ENCODE measurements at places on chromosomes 7 and 10.

DNA sequence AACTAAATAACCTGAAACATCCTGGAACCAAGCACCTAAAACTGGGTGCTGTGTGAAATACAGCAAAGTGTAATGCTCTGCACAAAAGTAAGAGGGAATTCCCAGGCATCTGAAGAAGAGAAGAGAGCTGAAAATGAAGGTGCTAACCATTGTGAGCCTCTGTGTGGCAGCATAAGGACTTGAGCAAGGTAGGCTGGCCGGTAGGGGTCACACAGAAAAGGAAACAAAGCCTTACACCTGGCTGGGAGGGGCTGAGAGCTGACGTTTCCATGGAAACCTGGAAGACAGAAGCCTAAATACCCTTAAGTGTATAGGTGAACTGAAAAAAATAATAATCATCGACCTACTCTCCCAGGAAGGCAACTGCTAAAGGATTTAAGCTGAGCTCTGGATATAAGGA lies 48.6 kb downstream of the CUL1 start:
- no peak for DNase-seq

- DNase-seq, result no peak
These were observed 383.4 kb upstream of the ADARB2 start for GRCh38 chr10:2120746-2121145.

GRCh38 chr10:32893434-32893833 lies 64.6 kb downstream of the ITGB1 start:
- DNase-seq, result no peak

DNA sequence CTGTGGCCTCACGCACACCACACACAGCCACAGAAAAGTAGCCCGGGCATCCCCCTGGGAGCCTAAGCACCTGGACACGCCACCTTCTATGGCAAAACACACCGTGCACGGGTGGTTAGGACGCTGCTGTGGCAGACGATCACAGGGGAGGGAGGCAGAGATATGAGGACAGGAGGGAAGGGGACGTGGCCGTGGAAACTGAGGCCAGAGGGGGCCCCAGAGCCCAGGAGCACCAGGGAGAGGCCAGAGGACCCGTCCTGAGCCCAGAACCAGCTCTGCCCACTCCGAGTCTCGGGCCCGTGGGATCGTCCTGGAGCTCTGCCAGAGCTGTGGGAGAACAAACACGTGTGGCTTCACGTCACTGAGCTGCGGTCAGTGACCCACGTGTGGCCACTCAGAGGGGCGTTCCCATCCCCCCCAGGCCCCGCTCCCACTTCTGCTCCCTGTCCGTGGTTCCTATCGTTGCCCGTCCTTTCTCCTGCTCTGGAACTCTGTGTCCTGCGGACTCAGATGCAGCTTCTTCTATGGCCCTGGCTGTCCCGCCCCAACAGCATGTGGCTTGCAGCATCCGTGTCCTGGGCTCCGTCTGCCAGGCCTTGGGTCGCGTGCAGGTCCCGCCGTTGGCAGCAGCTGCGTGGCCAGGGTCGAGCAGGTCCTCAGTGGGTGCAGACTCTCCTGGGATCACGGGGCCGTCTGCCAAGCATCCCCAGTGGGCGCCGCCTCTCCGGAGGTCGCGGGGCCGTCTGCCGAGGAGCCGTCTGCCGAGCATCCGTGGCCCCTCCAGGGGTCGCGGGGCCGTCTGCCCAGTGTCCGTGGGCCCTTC lies 31.0 kb downstream of the GET4 start:
- no peak for DNase-seq

DNA sequence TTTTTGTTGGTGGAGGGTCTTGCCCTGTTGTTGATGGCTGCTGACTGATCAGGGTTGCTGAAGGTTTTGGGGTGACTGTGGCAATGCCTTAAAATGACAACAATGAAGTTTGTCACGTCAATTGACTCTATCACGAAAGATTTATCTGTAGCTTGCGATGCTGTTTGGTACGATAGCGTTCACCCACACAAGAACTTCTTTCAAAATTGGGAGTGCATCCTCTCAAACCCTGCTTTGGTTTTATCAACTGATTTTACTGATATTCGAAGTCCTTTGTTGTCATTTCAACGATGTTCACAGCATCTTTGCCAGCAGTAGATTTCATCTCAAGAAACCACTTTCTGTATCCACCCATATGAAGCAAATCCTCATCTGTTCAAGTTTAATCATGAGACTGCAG lies 26.0 kb downstream of the NAMPT start:
- no peak for DNase-seq

DNA sequence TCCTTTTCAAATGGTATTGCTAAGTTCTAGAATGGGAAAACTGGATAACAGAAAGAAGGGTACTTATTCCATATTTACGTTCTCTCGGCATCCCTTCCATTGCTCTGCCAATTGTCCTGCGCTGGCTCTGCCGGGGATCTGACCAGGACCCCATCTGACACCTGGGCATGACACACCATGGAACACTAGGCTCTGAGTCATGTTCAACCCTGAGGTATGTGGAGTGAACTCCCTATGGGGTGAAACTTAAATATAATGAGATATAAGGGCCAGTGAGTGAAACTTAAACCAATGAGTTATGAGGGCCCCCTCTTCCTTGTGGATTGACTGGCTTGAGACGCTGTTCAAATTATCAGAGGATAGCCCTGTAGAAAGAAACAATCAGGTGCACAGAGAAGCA lies 55.1 kb upstream of the ZEB1 start:
- DNase-seq, result no peak

DNA sequence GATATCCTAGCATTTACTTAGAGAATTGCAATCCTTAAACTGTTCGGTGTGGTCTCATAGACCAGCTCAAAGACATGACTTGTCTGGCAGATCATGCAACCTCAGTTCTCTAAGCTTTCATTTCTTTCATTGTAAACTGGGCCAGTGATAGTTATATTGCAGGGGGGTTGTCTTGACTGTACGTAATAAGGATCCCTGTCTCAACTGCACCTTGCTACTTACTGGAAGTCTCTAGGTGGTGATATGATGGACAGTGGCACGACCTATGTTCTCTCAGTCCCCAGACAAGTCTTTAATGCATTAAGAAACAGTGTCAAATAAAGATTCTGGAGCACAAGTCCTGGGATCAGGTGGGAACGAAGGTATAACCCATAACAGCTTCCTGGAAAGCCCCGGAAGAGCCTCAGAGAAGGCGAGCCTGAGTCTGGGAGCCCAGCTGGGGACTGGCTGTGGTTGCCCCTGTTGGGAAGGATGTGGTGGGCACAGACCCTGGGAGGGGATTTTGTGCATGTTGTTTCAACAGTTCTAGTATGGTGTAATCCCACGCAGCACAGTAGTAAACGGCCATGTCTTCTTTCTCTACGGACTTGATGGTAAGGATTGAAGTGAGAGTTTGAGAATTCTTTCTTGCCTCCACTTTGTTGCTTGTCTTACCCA lies 26.0 kb upstream of the TARP start:
- no peak for DNase-seq

DNA sequence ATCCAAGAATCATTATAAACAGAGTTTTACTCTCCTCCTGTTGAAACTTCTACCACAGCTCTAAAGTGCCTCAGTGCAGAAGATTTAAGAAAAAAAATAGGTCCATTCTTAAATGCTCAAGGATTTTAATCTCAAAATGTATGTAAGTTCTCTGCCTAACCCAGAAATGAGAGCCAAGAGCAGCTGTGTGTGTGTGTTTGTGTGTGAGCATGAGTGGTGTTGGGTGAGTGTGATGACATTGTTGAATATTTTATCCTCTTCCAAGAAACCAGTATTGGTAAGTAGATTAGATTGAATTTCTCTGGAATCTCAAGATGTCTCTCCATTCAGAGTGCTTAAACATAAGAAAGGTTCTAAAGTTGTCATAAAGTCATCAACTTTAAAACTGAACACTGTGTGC lies 363.6 kb upstream of the NFE2L3 start:
- no peak for DNase-seq

DNA sequence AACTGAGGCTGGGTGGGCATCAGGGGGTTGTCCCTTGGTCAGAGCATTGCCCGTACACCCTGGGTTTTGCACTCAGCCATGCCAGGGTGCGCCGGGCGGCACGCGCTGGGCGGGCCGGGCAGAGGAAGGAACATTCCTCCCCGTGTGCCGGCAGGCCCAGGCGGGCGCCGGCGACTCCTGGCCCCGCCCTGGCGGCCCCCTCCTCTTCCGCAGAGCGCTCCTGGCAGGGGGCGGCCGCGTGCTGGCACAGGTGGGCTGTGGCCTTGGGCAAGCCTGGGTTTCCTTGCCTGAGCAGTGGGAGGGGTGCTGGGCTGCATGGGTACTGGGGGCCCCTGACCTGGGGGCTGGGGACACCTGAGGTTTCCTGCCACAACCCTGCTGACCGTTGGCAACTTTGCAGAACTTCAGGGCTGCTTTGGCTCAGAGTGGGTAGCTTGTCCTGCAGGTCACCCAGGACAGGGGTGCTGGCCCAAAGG lies 3.9 kb downstream of the LFNG start:
- no peak for DNase-seq

- DNase-seq, result no peak
These were observed 246.7 kb upstream of the TPK1 start for GRCh38 chr7:145082366-145083161.

- DNase-seq, result no peak
These were observed 11.1 kb downstream of the C7orf57 start for GRCh38 chr7:48046458-48046857.

GRCh38 chr7:121061677-121062582 lies 73.4 kb downstream of the CPED1 start:
- no peak for DNase-seq

DNA sequence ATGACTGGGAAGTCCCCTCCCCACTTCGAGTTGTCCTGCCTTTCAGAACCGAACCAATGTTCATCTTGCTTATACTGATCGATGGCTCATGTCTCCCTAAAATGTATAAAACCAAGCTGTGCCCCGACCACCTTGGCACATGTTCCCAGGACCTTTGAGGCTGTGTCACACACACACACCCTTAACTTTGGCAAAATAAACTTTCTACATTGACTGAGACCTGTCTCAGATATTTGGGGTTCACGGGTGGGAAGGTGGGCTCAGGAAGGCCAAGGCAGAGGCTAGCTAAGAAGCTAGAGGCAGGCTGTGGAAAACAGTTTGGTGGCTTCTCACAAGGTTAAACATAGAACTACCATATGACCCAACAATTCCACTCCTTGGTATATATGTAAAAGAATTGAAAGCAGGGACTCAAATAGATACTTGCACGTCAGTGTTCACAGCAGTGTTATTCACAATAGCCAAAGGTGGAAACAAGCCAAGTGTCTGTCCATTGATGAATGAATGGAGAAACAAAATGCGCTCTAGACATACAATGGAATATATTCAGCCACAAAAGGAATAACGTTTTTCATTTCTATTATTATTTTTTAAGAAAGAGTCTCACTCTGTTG lies 15.4 kb downstream of the PRF1 start:
- DNase-seq, result no peak

DNA sequence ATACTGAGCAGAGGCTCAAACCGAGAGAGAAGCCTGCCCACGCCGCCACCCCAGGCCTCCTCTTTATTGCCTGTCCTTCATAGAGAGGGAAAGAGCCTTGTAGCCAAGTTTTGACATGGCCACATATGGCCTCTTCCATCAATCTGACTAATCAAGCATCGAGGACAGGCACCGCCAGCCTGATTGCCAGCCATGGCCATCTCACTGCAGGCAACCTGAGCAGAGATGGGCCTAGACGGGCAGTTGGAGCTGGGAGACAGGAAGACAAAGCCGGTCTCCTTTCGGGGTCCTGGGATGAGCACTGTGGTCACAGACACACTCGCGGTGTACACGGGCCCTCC lies 67.2 kb downstream of the EBF3 start:
- no peak for DNase-seq

GRCh38 chr7:128591705-128592104 lies 80.4 kb upstream of the GARIN1A start:
- DNase-seq, result no peak

GRCh38 chr7:157394246-157395191 lies 57.7 kb downstream of the DNAJB6 start:
- DNase-seq, result peak; percentile 8

DNA sequence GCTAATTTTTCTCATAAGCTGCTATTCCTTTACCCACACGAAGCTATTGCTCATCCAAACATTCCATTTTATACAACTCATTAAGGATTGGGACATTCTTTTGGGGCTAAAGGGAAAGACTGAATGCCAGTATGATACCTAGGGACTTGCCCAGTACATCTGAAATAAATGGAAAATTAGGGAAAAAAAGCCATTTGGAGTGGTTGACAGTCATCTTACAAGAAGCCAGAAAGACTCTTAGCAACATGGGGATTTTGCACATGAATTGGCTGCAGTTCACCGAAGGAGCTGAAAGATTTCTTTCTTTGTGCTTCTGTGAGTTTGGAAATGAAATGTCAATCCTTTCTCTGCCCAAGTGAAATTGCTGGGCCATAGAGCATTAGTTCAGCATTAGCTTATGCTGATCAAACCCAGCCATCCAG lies 43.3 kb upstream of the MTURN start:
- peak; percentile 92 for DNase-seq

- no peak for DNase-seq
These were observed 38.6 kb downstream of the MRC1 start for GRCh38 chr10:17847585-17848296.

- no peak for DNase-seq
These were observed 77.0 kb upstream of the FAM20C start for GRCh38 chr7:115274-115911.

GRCh38 chr10:118462401-118462800 lies 120.3 kb upstream of the FAM204A start:
- DNase-seq, result no peak

DNA sequence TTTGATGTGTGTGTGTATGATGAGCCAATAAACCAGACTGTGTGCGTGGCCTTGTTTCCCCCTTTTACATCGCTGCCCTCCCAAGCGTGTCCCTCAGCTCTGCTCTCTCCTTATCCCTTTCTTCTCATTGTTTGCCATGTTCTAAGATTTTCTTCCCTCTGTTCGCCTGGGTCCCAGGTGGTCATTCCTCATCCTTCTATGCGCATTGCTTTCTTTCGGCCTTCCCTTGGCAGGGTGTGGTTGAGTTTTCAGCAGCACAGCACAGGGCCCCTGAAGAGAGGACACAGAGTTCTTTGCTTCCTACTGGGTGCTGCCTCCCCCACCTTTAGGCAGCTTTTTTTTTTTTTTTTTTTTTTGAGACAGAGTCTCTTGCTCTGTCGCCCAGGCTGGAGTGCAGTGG lies 23.1 kb downstream of the GBX1 start:
- no peak for DNase-seq

DNA sequence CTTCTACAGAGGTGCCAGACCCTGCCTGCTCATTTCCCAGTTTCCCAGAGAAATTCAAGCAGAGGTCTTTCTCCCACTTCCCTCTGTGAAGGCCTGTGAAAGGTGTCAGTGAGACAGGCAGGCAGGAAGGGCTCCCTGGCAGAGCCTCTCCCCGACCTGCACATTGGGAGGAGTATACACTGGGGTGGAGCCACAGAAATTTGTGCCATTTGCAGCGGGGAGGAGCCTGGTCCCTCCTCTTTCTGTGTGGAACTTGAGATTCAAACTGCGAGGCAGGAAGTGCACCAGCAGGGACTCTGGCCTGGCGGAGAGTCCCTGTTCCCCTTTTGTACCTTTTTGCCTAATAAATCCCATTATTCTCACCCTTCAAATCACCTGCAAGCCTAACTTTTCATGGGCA lies 54.6 kb upstream of the OPN4 start:
- no peak for DNase-seq

- no peak for DNase-seq
These were observed 125.2 kb upstream of the NANOS1 start for GRCh38 chr10:118904286-118904685.

- DNase-seq, result no peak
These were observed 352.6 kb downstream of the PRPF18 start for GRCh38 chr10:13939391-13939790.

- no peak for DNase-seq
These were observed 190.0 kb upstream of the POT1 start for GRCh38 chr7:125119559-125120115.

GRCh38 chr7:18499407-18500177 lies 4.0 kb downstream of the HDAC9 start:
- no peak for DNase-seq
